ENCODE measurements at places on chromosomes 7 and 10.

GRCh38 chr10:59807629-59808620 is 54.7 kb upstream of the MRLN start:
- DNase-seq = no peak

DNA sequence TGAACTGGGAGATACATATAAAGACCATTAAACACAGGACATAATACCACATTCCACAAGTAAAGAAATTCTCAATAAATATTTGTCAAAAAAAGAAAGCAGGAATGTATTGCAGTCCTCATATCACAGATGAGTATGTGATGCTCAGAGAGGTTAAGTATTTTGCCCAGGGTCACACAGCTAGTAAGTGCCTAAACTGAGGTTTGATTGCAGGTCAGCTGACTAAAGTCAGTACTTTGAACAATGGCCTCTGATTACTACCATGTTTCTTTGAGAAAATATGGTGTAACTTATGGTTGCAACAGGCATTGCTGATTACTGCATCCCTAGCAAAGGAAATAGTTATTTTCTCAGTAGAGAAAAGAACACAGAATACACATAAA is 267.1 kb downstream of the ELMO1 start:
- no peak for DNase-seq

DNA sequence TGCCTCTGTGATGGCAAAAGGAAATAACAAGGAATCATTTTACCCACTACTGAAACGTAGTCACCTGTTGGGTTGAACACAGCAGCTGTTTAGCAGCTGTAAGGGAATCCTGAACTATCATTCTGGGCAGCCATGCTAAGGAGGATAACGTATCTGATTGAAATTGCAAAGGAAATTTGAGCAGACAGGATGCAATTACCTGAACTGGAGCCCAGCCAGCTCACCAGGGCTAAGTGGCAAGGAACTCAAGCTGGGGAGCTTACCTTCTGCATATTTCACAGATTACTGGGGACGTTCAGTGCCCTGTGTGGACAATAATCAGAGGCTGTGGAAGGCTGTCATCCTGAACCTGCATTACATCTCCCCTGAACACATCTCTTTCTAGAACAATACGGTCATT is 650.5 kb downstream of the SORCS3 start:
- DNase-seq = no peak

- DNase-seq = no peak
These were observed 27.4 kb upstream of the ELN start for GRCh38 chr7:74000489-74001149.

GRCh38 chr7:12961910-12962480 is 274.6 kb downstream of the ARL4A start:
- DNase-seq = no peak

GRCh38 chr10:122258136-122259074 is 12.7 kb upstream of the BTBD16 start:
- DNase-seq = no peak

GRCh38 chr10:24503461-24504320 is 220.0 kb downstream of the ARHGAP21 start:
- no peak for DNase-seq

GRCh38 chr7:49878089-49878488 is 104.7 kb downstream of the VWC2 start:
- DNase-seq = no peak

GRCh38 chr7:80187727-80188126 is 53.1 kb downstream of the GNAI1 start:
- DNase-seq = no peak

DNA sequence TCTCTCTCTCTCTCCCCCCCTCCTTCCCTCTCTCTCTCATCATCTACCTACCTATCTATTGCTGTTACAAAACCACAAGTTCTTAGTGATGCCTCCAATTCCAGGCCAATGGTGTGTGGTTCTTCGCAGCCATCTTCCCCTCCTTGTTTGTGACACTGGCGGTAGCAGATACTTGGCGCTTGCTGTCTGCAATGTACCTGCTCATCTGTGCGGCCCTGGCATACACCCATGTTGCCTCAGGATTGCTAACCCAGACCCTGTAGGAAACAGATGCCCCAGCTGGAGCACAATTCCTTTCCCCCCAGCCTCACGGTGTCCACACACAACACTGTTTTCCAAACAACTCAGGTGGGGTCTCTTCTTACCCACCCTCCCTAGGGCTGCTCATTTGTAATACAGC is 13.6 kb upstream of the DPYSL4 start:
- DNase-seq = no peak

- DNase-seq = no peak
These were observed 2.0 kb downstream of the VOPP1 start for GRCh38 chr7:55570218-55570873.

DNA sequence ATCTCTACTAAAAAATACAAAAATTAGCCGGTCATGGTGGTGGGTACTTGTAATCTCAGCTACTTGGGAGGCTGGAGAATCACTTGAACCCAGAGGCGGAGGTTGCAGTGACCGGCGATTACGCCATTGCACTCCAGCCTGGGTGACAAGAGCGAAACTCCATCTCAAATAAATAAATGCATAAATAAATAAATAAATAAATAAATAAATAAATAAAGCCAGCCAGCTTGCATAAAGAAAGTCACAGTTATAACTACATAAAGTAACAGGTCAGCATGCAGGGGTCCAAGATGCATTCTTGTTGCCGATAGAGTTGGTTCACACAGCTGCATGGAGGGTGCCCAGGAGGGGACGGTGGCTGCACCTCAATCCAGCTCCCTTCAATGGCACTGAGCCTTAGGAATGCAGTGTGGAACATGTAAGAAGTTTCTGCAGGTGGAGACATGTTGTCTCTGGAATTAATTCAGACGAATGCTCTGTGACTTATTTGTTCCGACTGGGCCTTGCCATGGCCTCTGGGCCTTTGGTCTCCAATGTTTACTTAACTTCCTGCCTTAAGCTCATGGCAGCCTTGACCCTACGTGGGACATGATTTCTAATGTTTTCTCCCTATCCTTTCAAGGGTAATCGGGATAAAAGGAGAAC is 159.6 kb upstream of the PRKCQ start:
- no peak for DNase-seq

- DNase-seq = no peak
These were observed 752.0 kb downstream of the GRID1 start for GRCh38 chr10:85614566-85614965.

DNA sequence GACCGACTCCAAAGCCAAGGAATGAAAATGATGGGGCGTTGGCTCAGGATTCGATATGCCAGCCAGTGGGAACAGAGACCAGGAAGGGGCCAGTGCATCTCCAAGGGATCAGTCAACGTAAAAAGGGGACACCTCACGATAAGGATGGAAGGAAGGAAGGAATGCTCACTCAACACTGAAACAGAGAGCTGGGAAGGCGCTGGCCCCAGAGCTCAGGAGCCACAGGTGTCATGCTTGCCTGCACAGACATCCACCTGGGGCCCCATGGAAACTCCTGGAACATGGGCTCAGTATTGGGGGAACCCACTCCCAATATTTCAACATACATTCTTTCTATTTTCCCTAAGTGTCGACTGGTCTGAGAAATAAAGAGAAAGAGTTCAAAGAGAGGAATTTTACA is 5.3 kb downstream of the MMRN2 start:
- no peak for DNase-seq

- no peak for DNase-seq
These were observed 2.3 kb upstream of the ZC3HAV1 start for GRCh38 chr7:139111811-139112301.

DNA sequence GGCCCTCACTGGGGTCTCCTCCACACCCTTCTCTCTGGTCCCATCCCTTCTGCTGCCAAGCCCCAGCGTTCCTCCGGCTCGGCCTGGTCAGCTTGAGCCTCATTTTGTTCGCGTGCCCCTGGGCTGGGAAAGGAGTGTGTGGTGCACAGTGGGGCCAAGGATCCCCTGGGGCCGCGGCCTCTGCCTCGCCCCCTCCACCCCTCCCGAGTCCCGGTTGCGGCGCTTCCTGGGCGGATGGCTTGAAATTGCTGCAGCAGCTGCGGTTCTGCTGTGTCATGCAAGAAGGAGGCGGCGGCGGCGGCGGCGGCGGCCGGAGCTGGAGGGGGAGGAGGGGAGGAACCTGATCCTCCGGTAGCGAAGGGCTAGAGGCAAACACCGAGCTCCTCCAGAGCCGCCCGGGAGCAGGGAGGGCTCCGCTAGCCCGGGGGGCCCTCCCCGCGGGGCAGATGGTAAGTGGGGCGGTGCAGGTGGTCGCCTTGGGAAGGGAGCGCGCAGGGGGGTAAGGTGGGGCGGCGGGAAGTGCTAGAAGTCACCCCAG is 217.8 kb upstream of the MKLN1 start:
- DNase-seq = peak; percentile 73

DNA sequence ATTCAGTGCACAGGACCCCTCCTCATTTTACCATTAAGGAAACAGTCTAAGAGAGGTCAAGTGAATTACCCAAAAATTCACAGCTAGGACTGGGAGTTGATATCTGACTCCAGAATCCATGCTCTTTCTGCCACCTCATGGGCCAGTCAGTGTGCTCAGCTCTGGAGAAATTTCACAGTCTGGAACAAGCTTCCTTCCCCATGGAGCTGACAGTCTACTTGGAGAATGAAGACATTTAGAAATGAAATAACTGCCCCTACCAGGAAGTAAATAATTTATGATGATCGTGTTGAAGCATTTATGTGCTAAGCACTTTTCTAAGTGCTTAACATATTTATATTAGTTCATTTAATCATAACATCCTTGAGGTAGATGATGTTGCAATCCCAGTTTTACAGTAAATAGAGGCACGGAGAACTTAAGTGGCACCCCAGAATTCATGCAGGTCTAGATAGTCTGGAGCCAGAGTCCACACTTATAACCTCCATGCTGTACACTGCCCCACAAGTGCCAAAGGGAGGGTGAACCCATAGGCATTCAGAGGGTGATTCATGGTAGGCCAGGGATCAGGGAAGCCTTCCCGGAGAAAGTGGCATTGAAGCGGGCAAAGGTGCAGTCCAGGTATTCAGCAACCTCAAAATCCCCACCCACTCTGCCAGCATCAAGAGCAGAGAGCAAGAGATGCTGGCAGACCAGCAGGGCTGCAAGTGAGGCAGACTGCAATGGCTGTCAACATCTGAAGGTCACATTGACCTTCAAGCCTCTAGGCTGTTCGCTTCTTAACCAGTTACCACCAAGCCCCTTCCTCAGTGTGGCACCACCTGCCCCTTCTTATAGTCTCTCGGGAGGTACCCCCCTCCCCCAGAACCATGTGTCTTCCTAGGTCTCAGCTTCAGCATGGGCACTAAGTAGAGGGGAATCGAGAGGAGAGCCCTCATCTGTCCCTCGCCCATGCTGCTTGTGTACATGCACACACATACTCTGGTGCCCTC is 38.4 kb upstream of the LRRC4 start:
- DNase-seq = no peak

DNA sequence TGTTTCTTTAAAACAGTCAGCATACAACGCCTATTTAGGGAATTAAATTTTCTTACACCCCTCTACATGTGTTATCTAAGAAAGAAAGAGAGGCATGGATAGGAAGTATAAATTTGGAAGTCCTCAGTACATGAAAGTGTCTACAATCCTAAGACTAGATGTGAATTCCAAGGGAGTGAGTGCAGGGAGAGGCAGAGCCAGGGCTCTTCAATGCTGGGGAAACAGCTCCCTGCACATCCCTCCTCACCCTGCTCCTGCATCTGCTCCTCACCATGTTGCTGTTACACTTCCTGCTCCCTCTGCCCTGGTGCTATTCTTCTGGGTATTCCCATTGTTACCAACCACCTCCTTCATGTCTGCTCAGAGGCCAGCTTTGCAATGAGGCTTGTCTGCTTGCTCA is 229.1 kb upstream of the AKR1E2 start:
- no peak for DNase-seq

DNA sequence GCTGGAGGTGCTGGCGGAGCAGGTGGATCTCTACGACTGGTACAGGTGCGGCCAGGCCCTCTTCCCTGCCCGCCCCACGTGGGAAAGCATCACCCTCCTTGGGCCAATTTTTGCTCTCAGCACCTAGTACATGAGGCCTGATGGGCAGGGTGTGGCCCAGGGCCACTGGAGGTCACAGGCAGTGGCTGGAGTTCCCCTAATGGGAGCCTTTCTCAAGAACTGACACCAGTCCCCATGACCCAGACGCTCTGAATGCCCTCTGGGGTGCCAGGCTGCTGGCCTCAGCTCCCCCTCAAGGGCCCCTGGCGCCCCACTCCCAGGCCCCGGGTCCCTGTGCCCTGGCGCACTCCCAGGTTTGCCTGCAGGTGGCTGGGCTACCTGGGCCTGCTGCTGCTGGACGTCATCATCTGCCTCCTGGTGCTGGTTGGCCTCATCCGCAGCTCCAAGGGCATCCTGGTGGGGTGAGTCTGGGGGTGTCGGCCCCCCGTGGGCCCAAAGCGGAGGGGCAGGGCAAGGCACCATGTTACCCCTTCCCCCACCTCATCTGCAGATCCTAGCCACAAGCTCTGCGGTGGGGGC is 15.9 kb downstream of the TTYH3 start:
- DNase-seq = no peak

GRCh38 chr10:94333051-94333450 is 29.7 kb downstream of the NOC3L start:
- no peak for DNase-seq

GRCh38 chr7:4119848-4120247 is 562.2 kb upstream of the FOXK1 start:
- no peak for DNase-seq

- DNase-seq = no peak
These were observed 25.8 kb downstream of the CEP41 start for GRCh38 chr7:130415006-130415405.

DNA sequence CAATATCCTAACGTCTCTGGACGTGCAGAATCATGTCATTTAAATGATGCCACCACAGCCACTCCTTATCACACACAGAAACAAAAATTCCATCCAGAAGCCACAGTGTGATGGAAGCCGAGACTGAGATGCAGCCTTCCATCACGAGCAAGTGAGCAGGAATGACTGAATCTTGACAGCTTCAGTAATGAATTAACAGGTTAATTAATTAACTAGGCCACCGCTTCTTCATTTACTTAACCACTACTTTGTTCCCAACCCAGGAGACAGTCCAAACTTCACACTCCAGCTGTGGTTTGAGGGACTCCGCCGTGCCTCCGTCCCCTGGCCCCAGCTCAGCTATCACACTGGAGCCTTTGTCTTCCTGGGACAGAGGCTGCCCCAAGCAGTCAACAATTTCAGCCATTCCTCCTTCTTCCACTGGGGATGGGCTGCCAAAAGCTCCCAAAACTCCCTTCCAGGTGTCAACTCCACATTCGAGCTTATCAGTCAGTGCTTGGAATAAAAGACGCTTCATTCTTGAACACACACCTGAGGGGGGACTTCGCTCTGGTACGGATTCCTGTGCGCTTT is 65.9 kb downstream of the FGFR2 start:
- no peak for DNase-seq

DNA sequence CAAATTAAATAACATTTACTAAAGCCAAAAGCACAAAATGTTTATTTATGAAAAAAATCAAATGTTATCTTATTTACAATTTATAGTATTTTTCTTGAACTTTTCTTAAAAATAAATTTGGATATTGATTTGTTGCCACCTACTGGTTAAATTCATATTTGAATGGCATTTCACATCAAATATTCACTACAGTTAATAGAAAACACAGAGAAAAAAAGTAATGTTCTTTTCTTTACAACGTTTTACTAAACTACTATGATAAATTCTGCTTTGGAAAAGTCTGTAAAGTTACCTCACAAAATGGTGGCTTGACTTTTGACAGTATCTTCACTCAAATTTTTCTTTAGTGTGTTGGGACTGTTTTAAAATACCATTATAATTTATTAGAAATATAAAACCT is 52.7 kb downstream of the SRPK2 start:
- DNase-seq = no peak
